Pancreas (tissue), 10 donors: ENCODE measurements at places on chromosomes 3 and 15. TPM values are rescaled to one million over a fixed set of nuclear protein-coding genes. Genes with fewer than 3 reads are reported as not detected.

Gene MESP1
- 2.0 TPM for total RNA-seq

Gene OR5K2
- total RNA-seq = not detected

Gene CMTM8
- total RNA-seq = 16.4 TPM

Gene REC114
- total RNA-seq = not detected

Gene SLC7A14
- total RNA-seq = 0.14 TPM

Gene ELP6
- total RNA-seq = 12.8 TPM

Gene HYAL3
- total RNA-seq = 0.63 TPM

Gene MYO1E
- total RNA-seq = 19.2 TPM

Gene STRA6
- total RNA-seq = not detected
